ENCODE measurements at places on chromosomes 6 and 20. TPM values are rescaled to one million over a fixed set of nuclear protein-coding genes. Genes with fewer than 3 reads are reported as not detected.

DNA sequence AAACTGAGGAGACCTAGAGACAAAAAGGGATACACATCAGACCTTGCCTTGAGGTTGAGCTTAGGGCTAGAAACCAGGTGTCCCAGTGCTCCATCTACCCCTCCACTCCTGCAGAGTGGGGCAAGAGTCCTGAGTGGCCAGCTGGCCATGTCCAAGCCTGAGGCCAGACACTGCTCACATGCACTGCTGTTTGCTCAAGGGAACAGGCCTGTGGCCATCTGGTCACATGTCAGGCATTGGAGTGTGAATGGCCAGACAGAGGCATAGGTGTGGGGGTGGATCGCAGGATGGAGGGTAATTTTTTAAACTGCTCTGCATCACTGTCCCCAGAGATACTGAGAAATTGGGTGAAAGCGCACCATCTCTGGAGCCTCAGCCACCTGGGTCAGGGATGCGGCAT is 30.5 kb downstream of the MAFB start:
- no peak for DNase-seq
- no peaks in the 10 kb centered on the region for H3K4me1 ChIP-seq
- no peak overlapping the region for H3K27ac ChIP-seq
- no peaks in the 10 kb centered on the region for H3K27me3 ChIP-seq
- H3K36me3 ChIP-seq = no peaks in the 10 kb centered on the region
- no peak overlapping the region for H3K4me3 ChIP-seq

DNA sequence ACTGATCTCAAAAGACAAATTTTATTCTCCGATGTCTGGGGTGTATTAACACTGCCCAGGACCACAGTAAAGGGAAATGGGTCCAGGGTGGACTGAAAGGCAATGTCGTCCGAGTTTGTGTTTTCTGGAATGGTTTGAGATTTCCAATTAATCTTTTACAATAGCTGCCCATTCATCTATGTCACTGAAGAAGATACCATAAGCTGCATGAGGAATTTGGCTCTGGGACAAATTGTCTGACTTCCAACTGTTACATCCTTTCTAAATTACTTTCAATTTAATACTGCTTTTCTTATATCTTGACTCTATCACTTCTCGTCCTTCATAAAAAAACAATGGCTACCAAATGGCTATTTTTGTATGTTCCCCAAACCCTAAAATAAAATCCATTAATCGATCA is 130.7 kb upstream of the KCNK16 start:
- no peak overlapping the region for H3K27ac ChIP-seq
- no peak overlapping the region for H3K4me3 ChIP-seq
- H3K4me1 ChIP-seq = no peaks in the 10 kb centered on the region
- H3K36me3 ChIP-seq = no peaks in the 10 kb centered on the region

- H3K4me1 ChIP-seq = peaks cover 45% of the 10 kb centered on the region
- no peaks in the 10 kb centered on the region for H3K36me3 ChIP-seq
- no peak overlapping the region for H3K4me3 ChIP-seq
- DNase-seq = peak; percentile 55
- no peaks in the 10 kb centered on the region for H3K27me3 ChIP-seq
These were observed 32.3 kb downstream of the ELOVL2 start for GRCh38 chr6:11011787-11012234.

DNA sequence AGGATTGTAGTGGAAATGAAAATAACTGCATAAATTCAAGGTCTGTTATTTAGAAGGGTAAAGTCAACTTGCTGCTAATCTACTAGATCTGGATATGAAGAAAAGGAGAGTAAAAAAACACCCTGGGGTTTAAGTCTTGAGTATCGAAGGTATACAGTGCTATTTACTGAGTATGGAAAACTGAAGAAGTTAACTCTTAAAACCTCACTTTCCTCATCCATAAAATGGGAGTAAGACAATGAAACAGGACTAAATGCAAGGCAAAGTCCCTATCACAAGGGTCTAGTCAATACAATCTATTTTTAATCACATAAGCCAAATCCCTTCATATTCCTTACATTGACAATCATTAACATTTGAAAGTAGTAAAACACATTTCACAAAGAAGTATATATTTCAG is 2.2 kb downstream of the FBXO5 start:
- DNase-seq = no peak
- peaks cover 33% of the 10 kb centered on the region for H3K36me3 ChIP-seq
- peak overlapping the region; percentile 69 for H3K4me3 ChIP-seq
- H3K4me1 ChIP-seq = peaks cover 43% of the 10 kb centered on the region
- peak overlapping the region; percentile 94 for H3K27ac ChIP-seq
- no peaks in the 10 kb centered on the region for H3K27me3 ChIP-seq

DNA sequence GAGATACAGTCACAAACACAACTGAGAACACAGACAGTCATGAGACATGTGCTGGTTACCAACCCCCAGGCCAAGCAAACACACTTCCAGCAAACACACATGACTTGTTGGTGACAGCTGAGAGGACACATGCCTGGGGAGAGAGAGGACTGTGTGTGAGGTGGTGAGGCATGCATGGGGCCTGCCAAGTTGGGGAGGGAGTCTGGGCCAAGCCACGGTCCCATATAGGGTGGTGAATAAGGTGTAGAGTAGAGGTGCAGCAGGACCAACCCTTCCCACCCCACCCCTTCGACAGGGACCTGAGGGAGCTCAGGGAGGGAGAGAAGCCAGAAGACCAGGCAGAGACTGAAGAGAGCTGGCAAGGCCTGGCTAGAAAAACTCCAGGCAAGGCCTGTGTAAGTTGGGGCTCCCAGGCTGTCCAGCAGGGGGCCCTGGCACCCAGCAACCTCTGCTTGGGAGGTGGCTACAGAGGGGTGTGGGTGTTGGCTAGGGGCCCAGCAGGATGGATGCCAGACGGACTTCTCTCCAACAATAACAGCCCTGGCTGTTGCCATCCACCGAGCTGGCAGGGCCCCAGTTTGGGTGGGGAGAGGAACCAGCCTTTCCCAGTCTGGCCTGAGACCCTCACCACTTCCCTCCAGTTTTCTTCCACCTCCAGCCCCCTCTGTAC is 2.0 kb upstream of the SLC29A1 start:
- no peaks in the 10 kb centered on the region for H3K36me3 ChIP-seq
- H3K4me3 ChIP-seq = peak overlapping the region; percentile 83
- no peak for DNase-seq
- no peaks in the 10 kb centered on the region for H3K27me3 ChIP-seq
- H3K4me1 ChIP-seq = peaks cover 62% of the 10 kb centered on the region
- H3K27ac ChIP-seq = peak overlapping the region; percentile 78

The POPDC3 gene
- 29.2 TPM for total RNA-seq

The AVP gene
- total RNA-seq = not detected

The OR2H2 gene
- total RNA-seq = not detected
